ENCODE measurements at places on chromosomes 4 and X.
A peak's percentile ranks its signal among the peaks of the same experiment; 100 is the strongest.

GRCh38 chrX:53073115-53073586 is 9.0 kb upstream of the TSPYL2 start:
- DNase-seq = peak; percentile 51

DNA sequence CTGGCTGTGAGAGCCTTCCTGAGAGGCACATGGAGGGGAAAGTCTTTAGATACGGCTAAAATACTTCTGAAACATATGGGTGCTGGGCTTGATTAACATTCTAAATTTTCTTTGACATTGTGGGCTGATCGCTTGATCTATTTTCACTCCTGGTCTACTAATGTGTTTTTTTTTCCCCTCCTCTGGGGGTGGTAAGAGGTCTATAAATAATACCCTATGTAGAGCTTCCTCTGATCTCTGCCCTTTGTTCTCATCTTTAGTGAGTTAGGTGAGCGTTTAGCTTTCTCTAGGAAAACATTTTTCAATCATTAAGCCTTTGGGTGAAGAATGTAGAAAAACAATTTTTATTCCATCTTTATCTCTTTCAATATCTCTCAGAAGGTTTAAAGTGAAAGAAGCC is 9.8 kb downstream of the SLC4A4 start:
- DNase-seq = no peak

GRCh38 chr4:178664621-178665020 is 1222.4 kb upstream of the AGA start:
- DNase-seq = no peak

- no peak for DNase-seq
These were observed 865.3 kb upstream of the HS3ST1 start for GRCh38 chr4:12293906-12294525.

DNA sequence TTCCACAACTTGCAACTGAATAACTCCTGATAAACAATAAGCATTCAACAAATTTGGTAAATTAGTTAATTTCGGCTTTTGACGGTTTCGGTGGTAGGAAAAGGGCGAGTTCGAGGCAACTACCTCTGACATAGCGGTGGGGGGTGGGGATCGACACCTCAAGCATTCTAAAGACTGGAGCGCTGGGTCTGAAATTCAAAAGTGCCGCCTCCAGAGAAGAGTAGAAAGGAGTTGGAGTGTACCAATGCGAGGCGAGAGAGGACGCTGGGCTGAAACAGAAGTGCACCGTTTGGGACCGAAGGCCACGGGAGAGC is 725 bp downstream of the SMC1A start:
- no peak for DNase-seq

DNA sequence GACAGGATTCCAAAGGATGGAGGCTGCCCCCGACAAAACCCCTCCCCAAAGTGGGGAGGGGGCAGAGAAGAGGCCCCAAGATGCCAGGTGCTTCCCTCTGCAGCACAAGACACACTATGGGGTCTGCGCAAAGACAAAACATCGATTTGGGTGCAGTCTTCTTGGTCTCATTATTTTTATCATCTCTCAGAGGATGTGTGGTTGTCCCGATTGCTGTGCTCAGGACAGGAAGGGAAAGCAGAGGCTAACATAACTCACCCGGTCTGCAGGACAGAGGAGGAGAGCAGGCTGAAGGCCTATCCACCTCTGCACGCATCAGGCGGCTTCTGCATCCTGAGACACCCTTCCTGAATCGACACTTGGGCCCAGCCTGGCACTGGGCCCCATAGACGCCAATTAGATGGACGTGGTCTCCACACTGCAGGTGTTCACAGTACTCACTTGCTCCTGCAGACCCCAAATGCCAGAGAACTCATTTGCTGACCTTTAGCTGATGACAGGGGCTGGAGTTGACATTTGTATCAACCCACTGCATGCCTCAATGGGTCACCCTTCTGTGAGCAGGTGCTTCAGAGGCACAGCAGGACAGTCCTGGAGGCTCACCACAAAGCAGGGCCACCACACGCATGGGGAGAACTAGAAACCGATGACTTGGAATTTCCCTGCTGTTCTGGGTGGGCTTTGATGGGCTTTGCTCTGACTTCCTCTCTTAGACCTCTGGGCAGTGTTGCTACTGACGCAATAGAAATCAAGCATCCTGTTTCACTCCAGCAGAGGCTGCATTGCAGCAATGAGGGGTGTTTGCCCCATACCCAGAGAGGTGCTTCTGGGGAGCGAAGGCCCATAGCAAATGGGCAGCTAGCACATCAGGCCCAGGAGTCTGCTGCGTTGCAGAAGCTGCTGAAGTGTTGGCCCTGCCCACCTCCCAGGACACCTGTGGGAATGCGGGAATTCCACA is 96.3 kb upstream of the ENPP6 start:
- DNase-seq = no peak

Data from NCI-H1930 (cell line).